ENCODE measurements at places on chromosomes 2 and 18.

GRCh38 chr2:133674433-133675331 lies 106.4 kb upstream of the NCKAP5 start:
- DNase-seq: no peak

- DNase-seq: peak; percentile 37
These were observed 8.8 kb upstream of the ADI1 start for GRCh38 chr2:3527886-3528785.

DNA sequence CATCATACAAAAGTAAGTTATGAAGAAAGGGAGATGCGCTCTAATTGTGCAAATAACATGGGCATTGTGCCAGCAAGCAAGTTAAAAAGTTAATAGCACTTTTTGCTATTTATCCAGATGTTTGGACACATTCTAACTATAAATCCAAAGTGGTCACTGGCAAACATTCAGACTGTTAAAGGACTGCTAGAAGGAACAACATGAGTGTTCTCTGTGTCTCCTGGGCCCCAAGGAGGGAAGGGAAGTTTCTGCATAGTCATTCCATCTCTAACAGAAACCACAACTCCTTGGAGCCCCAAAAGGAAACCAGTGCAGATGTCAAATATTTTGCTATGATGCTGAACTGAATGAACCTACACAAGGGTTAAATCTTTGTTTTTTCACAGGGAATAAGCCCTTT lies 213.3 kb upstream of the HNRNPA3 start:
- DNase-seq: no peak

DNA sequence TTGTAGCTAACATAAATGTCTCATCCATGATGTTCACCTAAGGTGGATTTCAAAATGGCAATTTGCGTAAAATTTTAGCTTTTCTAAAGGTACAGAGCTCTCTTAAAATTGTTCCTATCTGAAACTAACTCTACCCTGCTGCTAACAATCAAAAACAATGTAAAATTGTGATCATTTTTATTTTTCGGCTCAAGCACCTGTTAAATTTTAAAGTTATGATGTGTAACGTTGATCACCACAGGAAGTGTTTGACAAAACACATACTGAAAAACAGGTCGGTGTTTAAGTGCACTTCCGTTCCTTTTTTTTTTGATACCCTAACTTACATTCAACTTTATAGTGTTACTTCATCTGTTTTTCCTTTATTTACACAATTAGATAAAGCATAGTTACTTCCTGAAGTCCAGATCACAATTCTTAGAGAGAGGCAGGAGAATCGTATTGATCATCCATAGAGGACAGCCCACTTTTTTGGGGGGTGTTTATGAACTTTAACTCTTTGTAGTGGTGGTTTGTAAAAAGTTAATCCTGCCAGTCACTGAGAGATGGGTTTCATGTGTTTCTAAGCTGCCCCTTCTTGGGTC lies 6.0 kb upstream of the NCK2 start:
- DNase-seq: no peak

GRCh38 chr2:136331226-136331625 lies 213.3 kb upstream of the CXCR4 start:
- DNase-seq: no peak

DNA sequence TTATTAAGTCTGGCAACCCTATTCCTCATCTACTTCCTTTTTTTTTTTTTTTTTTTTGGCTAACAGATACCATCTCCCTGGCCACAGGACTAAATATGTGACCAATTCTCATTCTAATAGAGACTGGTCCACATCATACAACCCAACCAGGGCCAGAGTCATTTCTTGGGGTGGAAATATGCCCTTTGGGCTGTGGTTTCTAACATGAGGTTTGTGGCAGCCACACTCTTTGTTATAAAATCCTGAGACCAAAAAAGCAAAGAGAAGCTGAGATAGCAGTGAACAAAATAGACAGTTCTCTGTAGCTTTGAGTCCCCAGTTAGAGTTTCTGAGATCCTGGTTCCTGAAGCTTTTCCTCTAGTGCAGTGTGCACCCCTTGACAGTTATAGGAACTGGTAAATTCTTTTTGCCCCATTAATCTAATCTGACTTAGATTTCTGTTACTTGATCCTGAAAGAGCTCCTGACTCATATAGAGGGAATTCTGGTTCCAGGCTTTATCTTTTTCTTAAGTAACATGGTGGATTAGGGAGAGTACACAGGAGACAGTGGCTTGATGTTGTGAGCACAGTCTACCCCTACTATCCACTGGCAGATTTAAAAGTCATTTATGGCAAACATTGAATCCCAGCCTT lies 86.8 kb downstream of the MAIP1 start:
- no peak for DNase-seq

DNA sequence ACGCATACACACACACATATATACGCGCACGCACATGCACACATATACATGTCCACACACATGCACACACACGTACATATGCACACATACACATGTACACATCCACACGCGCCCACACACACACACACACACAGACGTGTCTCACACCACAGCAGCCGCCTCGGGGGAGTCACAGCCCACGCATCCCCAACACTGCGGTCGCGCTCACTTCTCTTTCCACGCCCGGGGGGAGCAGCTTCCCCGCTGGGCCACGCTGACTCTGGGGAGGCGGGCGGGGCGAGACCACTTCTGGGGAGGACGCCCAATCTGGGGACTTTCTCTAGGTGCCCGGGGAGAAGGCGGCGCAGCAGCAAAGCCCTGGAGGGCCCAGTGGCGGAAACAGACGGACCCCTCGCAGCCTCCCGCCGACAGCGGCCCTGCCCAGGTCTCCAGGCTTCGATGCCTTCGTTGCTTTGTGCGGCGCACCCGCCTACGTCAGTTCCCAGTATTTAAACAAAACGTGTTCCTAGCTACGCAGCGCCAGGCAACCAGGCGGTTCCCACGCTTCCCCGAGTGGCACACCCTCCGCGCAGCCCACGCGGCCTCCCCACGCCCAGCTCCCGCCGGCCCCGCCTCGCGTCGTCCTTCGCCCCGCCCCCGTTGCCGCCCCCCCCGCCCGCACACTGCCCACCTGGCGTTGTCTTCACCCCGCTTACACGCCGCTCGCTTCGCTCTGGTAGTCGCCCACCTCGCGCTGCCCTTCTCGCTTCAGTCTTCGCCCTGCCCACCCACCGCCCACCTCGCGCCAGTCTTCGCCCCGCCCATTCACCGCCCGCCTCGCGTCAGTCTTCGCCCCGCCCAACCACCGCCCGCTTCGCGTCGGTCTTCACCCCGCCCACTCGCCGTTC lies 810 bp upstream of the RBFA start:
- DNase-seq: peak; percentile 88

- DNase-seq: no peak
These were observed 317.0 kb upstream of the MYT1L start for GRCh38 chr2:2648094-2648493.

DNA sequence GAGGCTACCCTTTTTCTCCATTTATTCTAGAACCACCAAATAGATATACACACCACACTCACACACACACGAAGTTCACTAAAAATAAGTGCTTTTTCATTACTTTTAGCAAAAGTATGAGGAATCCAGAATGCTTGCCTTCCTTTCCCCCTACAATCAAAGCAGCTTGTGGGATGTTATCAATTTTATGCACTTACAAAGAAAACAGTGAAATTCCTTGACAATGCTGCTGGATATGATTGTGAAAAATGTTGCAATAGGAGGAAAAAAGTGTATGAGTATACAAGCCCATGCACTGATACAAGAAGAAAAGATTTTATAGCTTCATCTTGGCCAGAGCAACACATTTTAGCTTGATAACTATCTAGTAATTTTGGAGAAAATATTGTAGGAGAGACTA lies 269.2 kb downstream of the XIRP2 start:
- no peak for DNase-seq

- DNase-seq: no peak
These were observed 61.0 kb upstream of the TMEM87B start for GRCh38 chr2:111994042-111994441.

DNA sequence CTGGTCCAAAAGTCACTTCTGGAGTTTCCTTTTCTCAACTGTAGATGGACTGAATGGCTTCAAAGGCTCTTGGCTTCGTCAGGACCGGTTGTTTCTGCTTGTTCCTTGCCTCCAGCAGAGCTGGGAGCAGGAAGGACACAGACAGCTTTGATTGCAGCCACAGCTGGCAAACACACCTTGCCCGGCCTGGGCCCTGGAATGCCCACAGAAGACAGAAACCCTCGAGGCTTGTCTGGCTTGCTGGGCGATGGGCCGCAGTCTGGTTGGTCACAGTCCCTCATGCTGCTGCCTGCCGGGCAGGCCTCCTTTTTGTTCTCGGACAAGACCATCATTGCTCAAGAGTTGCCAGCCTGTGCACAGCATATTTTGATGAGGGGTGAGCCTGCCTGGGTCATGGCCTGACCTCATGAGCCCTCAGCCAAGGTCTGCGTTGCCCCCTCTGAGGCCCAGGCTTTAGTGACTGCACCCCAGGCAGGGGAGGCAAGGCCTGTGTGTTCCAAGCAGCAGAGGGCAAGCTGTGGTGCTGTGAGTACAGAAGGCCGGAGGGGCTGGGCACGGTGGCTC lies 37.8 kb downstream of the ATP6V1C2 start:
- no peak for DNase-seq

Data from activated CD8-positive, alpha-beta memory T cell treated with anti-CD3 and anti-CD28 coated beads for 24 hours (primary cell).